Aorta (tissue), 5 donors: ENCODE measurements at places on chromosomes 16 and 17.

GRCh38 chr16:84562174-84562815, 55.6 kb downstream of the COTL1 start:
- no peak for DNase-seq

DNA sequence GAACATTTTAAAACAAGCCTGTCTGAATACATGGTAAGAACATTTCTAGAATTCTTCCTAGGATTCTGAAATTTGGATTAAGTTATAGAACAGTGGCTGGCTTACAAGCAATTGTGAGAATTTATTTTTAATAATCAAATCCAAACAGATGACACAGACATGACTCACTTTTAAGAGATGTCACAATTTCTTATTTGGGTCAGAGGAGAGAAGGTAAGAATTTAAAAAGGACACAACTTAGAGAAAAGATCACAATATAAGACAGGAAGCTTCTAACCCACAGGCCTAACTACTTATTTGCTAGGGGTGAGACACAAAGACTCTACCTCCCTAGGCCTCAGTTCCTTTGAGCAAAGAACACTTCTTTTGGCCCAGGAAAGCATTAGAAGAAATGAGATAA, 32.7 kb downstream of the ZZEF1 start:
- no peak for DNase-seq

- no peak for DNase-seq
Observed at GRCh38 chr16:69544088-69544487, 21.7 kb upstream of the NFAT5 start.

GRCh38 chr16:30895627-30896260, 670 bp upstream of the CTF1 start:
- DNase-seq: no peak

GRCh38 chr16:82623241-82623640, 3.5 kb upstream of the CDH13 start:
- no peak for DNase-seq
